ENCODE measurements at places on chromosomes 6 and 20.
A peak's percentile ranks its signal among the peaks of the same experiment; 100 is the strongest.

DNA sequence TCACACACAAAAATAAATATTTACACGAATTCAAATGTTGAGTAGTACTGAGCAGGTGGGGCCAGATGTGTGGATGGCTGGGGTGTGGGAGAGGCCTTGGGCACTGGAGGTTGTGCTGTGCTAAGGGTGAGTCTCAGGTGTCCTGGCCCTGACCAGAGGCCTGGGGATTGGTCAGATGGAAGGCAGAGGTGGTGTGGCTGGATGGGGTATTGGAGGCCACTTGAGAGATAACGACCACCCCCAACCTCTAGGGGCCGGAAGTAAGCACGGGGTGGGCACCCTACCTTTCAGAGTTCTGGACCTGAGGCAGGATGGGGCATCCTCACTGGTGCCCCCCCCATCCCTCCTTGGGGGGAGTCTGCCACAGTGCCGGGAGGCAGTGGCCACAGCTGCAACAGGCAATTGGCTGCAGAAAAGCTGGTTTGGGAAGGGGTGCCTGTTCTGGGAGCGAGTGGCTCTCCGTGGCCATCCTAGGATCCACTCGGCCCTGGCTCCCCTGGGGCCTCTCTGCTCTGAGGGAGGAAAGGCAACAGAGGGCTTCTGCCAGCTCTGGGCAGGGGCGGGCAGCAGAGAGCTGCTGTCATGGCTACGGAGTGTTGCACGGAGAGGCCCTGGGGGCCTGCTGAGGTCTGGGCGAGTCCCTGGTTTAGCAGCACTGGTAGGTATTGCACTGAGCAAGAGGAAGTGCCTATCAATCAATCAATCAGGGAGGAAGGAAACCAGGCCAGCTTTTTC lies 87.6 kb downstream of the ASXL1 start:
- DNase-seq = no peak

DNA sequence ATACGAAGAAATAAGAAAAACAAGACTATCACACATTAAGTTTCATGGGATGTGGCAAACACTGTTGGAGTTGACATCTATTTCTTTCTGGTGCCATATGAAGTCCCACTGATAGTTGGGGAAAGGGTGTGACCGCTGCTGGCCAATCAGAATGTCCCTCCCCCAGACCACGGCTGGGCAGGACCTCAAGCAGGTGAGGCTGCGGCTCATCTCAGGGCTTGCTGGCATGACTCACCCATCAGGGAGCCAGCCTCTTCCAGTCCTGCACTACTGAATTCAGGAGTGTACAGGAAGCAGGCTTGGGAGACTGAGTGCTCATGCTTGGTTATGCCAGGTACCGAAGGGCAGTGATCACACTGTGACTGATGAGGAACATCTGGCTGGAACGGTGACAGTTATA lies 18.9 kb downstream of the PREP start:
- DNase-seq = no peak

DNA sequence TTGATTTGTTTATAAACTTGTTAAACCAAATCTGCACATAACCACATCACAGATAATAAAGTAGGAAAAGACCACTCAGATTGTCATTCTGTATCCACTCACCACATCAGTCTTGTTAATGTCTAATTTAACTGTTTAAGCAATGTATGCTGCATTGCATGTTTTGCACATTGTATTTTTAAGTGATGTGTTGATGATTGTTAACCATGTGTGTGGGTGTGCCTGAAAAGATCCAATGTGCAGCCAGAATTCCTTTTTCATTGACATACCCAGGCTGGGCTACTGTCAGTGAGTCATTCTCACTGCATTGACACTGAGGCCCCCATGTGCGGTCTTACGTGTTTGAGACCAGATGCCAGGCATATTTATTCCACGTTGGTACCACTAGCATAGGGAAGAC lies 167.3 kb downstream of the TRMT11 start:
- no peak for DNase-seq

GRCh38 chr6:36171573-36171972 lies 25.0 kb upstream of the BRPF3 start:
- DNase-seq = no peak

GRCh38 chr6:145848541-145848940 lies 33.9 kb upstream of the FBXO30 start:
- no peak for DNase-seq

GRCh38 chr6:35052694-35053565 lies 88.2 kb downstream of the TCP11 start:
- DNase-seq = peak; percentile 27

- DNase-seq = no peak
Observed at GRCh38 chr6:118745156-118745555, 93.8 kb upstream of the CEP85L start.

GRCh38 chr6:35419417-35419816 lies 32.7 kb upstream of the FANCE start:
- DNase-seq = no peak

- DNase-seq = no peak
Observed at GRCh38 chr6:81906709-81907204, 154.3 kb upstream of the TENT5A start.

DNA sequence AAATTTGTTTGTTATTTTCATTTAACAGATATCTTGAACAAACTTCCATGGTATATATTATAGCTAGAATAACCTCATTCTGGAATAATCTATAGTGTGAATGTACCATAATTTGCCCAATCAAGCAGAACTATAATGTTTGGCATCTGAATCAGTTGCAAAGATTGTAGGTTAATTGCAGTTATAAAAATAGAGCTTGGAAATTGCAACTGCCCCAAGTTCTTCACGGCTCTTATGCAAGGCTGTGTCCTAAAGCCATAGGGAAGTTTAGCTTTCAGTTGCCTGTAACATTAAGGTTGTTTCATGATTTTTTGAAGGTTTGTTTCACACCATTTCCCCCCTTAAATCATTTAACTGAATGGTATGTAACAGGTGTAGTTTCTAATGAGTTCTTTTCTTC lies 19.4 kb downstream of the NQO2 start:
- DNase-seq = no peak

DNA sequence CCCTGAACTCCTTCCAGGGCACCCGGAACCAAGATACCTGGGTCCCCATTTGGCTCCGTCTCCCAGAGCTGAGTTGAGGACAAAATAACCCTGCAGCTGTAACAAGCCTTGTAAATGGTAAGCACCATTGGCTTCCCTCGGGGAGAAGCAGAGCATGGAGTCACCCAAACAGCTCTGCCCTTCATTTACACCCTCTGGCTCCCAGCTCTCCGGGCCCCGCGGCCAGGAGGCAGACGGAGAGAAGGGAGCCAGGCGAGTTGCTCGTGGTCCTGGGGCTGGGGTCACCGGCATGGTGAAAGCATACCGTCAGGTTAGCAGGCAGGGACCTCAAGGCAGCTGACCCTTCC lies 2.1 kb downstream of the TFEB start:
- no peak for DNase-seq
